ENCODE measurements at places on chromosomes 1 and 21.
A peak's percentile ranks its signal among the peaks of the same experiment; 100 is the strongest.

- peak; percentile 20 for DNase-seq
These were observed 114.8 kb upstream of the PAXBP1 start for GRCh38 chr21:32886339-32886738.

DNA sequence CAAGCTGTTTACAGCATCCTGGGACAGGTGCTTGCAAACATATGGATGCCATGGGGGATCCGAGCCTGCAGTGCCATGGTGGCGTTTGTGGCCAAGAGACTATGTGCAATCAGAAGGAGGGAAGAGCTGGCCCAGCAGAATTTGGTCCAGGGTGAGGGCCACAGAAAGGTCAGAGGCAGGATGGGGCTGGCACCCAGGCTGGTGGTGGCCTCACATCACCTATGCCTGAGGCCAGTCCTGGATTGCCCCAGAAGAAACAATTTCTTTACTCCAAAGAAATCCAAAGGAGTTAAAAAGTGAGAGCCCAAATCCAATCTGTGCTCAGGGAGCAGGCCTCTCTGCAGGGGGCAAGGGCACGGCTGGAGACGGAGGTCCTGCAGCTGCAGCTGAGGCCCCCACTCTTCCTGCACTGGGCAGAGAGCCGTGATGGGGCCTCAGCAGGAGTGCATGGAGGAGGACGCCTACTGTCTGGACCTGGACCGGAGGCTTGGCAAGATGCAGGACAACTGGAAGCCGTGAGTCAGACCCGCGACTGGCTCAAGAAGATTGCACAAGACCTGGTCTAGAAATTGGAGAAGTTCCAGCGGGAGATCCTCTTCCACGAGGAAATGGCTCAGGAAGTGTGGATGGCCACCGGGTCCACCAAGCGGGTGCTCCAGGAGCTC lies 163.5 kb downstream of the RYR2 start:
- DNase-seq, result no peak

DNA sequence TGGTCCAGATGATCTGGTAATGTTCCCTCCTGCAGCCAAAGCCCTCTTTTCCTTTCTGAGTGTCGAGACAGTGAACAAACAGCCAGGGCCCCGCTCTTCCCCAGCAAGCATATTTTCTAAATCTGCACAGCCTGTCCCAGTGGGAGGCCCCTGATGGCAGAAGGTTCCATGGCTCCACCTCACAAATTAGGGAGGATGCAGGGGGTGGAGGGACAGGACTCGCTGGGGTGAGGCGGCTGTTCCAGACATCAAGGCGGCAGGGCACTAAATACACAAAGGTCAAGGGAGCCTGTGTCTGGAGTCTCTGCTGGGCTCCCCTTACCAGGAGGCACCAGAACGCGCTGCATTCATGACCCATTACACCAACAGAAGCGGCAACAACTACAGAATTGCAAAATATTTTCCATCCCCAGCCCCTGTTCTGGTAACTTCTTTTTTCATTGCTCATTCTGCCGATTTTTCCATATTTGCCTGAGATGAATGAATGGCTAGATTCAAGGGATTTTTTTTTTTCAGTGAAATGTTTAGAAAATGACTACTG lies 27.0 kb upstream of the PRELP start:
- DNase-seq, result no peak

DNA sequence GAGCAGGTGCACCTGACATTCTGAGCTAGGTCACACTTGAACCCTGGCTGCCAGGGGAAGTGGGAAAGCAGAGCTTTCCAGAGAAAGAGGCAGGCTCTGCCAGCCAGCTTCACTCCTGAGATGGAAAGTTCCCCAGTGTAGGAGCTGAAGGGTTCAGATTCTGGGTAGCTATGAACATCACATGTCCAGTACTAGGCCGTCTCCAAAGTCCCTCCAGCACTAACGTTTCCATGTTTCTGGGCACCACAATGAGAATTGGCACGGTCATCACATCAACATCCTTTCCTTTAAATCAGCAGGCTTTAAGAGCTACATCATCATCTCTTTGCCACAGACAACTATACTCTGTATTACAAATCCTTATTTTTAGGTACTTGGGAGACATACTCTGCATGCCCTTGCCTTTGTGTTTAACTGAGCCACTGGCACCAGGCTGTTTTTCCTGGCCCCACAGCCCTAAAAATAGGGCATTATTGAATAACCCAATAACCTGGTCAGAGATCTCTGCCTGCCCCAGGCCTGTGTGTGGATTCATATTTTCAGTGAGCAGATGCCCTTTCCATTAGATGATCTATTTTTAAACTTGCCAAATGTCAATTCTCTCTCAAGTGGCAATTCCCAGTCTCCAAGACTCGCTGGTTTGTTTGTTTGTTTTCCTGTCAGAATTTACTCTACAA lies 35.4 kb upstream of the USP24 start:
- DNase-seq, result no peak

- peak; percentile 83 for DNase-seq
These were observed 1.1 kb upstream of the JUN start for GRCh38 chr1:58784758-58785441.

- no peak for DNase-seq
These were observed 42.0 kb downstream of the TBCE start for GRCh38 chr1:235409042-235409820.

- no peak for DNase-seq
These were observed 198.2 kb downstream of the CENPF start for GRCh38 chr1:214801191-214801590.

- DNase-seq, result no peak
These were observed 2.7 kb downstream of the IFFO2 start for GRCh38 chr1:18953731-18954231.

DNA sequence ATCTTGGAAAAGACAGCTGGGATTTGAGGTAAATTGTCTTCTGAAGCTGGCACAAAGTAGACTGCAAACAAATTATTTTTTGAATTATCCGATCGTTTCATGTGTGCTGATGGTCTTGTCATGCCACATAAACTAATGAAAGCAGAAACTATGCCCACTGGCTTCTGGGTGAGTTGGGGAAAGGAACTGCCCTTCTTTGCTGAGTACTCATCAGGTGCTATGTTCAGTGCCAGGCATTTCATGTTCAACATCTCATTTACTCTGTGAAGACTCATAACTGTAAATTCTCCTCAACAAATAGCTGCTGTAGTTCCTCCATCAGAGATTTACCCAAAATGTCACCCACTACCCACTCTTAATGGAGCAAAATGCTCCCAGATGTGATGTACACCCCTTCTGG lies 1.2 kb downstream of the TRIT1 start:
- no peak for DNase-seq

- no peak for DNase-seq
These were observed 322.6 kb downstream of the RGS7 start for GRCh38 chr1:241034203-241034936.

DNA sequence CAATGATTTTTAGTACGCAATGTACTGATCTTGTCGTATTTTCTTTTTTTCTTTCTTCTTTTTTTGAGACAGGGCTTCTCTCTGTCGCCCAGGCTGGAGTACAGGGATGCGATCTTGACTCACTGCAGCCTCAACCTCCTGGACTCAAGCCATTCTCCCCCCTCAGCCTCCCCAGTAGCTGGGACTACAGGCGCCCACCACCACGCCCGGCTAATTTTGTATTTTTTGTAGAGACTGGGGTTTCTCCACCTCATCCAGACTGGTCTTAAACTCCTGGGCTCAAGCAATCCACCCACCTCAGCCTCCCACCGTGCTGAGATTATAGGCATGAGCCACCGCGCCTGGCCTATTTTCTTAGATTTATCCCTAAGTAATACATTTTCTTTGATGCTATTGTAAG lies 43.9 kb upstream of the COL6A2 start:
- no peak for DNase-seq

- DNase-seq, result no peak
These were observed 1290.9 kb downstream of the MRPL39 start for GRCh38 chr21:24316277-24316922.

- no peak for DNase-seq
These were observed 43.1 kb downstream of the KIF21B start for GRCh38 chr1:200980452-200980772.

- DNase-seq, result no peak
These were observed 1410.1 kb downstream of the MRPL39 start for GRCh38 chr21:24197132-24197643.

- no peak for DNase-seq
These were observed 55.2 kb downstream of the GPR161 start for GRCh38 chr1:168081373-168082007.

- no peak for DNase-seq
These were observed 3.1 kb downstream of the CTBS start for GRCh38 chr1:84571150-84571535.

DNA sequence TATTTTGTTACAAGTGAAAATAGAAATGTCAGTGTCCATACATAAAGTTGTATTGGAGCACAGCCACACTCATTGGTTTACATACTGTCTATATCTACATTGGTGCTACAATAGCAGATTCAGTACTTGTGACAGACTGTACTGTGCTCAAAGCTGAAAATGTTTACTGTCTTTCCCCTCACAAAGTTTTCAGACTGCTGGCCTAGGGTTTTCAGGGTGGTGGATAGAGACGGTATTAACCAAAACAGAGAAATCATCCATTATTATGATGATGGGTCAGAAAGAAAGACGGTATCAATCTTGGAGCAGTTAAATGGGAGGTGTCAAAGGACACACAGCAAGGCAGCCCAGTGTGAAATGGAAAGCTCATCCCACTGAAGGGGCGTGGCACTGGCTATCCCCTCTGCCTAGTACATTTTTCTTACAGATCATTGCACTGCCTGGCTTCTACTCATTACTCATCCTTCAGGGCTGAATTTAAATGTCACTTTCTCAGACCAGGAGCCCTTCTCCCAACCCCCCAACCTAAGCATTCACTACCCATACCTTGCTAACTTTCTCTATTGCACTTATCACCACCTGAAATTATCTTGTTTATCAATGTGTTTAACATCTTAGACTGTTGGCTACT lies 10.2 kb downstream of the JAK1 start:
- DNase-seq, result no peak

GRCh38 chr21:43585924-43586413 lies 73.3 kb downstream of the HSF2BP start:
- no peak for DNase-seq

DNA sequence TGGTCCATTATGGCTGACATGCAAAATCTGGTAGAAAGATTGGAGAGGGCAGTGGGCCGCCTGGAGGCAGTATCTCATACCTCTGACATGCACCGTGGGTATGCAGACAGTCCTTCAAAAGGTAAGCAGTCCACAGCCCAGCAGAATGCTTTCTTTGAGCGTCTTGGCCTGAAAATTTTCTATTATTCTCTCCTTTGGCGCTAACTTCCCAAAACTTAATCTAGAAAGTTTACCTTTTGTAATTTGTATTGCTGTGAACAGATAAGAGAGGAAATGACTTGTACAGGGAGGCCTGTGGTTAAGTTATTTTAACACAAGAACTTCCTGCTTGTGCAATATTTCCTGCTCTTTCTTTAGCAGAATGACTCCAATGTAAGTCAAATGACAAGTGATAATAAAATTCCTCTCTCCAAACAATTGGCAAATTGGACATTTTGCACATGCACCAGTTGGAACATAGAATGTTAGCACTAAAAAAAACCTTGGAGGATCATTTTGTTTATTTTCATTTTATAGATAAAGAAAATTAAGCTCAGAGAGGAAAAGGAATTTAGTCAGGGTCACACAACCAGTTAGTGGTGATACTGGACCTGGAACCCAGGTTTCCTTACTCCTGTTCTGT lies 18.9 kb downstream of the CAP1 start:
- no peak for DNase-seq

DNA sequence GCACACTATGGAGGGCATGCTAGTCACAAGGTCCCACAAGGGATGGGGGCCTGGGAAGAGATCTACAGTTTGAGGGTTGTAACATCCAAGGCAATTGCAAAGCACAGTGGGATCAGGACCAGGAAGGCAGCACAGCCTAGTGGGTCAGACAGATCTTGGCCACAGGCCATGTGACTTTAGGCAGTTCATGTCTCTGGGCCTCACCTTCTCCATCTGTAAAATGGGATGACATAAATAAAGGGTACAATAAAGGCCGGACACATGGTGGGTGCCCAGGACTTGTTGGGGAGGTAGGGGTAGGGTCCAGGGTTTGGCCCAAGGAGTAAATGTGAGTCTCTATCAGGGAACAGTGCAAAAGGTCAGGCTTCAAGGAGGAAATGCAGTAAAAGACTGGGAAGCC lies 18.1 kb upstream of the IGSF21 start:
- DNase-seq, result no peak

- DNase-seq, result no peak
These were observed 35.0 kb downstream of the SOX13 start for GRCh38 chr1:204107892-204108291.

- no peak for DNase-seq
These were observed 940 bp upstream of the USF1 start for GRCh38 chr1:161046605-161047228.

- DNase-seq, result no peak
These were observed 405.0 kb upstream of the POU3F1 start for GRCh38 chr1:38451541-38451993.

- DNase-seq, result no peak
These were observed 20.8 kb upstream of the ECE1 start for GRCh38 chr1:21311016-21311415.

DNA sequence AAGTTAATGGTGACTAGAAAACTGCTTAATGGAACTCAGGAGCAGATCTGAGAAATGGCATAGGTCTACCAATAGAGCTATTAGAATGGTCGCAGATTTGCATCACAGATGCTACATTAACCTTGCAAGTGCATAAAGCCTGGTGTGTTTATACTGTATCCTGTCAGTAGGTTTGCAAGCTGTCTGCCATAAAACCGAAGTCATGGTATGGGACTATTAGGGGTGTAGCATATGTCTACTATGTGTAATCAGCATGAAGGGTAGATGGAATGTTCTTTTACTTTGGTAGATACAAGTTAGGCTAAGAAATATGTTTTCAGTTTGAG lies 574.2 kb upstream of the ADGRL2 start:
- DNase-seq, result no peak

DNA sequence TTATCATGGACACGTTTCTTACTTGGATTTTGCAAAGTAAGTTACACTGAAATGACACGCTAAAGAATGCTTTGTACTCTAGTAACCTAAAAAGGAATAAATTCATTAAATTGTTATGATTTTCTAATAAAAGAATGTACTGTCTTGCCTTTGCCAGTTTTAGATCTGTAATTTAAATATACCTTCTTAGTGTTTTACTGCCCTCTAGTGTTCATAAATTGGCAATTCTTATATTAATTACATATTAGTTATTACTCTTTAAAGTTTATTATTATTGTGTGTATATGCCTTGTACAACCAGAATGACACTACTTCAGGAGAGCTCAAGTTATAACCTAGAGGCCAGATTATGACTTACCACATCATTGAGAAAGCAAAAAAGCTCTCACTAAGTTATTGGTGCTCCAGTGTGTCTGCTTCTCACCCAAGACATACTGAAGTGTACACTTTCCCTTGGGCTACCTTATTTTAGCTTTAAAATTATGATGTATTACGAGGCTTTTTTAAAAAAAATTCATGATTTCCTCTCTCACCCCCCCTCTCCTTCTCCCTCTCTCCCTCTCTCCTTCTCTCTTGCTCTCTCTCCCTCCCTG lies 169.9 kb downstream of the HS2ST1 start:
- DNase-seq, result no peak

GRCh38 chr1:6016191-6016865 lies 24.1 kb upstream of the NPHP4 start:
- DNase-seq, result no peak
